T-helper 2 cell (primary cell): ENCODE measurements at places on chromosomes 5 and 9.

GRCh38 chr5:126016256-126016655, 407.0 kb upstream of the GRAMD2B start:
- DNase-seq, result no peak

- DNase-seq, result no peak
Observed at GRCh38 chr5:12330381-12330780, 426.1 kb upstream of the CTNND2 start.

DNA sequence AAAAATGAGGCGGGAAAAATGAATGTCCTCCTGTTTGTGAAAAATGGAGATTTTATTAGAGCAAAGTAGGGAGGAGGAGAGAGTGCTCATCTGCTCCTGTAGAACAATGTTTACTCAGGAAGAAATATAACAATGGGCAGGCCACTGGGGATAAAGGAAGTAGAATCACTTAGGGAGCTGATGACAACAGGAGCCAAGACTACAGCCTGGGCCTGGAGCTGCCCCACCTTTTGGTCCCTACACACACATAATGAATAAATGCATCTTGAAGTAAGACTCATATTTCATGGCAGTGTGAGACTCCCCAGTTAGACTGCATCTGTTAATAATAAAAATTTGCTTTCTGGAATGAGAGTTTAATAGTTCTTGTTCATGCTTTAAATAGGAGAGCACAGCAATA, 1939.8 kb downstream of the EFNA5 start:
- no peak for DNase-seq

GRCh38 chr5:36607114-36607571, 737 bp downstream of the SLC1A3 start:
- no peak for DNase-seq

GRCh38 chr5:115124741-115125140, 45.0 kb downstream of the TRIM36 start:
- no peak for DNase-seq

DNA sequence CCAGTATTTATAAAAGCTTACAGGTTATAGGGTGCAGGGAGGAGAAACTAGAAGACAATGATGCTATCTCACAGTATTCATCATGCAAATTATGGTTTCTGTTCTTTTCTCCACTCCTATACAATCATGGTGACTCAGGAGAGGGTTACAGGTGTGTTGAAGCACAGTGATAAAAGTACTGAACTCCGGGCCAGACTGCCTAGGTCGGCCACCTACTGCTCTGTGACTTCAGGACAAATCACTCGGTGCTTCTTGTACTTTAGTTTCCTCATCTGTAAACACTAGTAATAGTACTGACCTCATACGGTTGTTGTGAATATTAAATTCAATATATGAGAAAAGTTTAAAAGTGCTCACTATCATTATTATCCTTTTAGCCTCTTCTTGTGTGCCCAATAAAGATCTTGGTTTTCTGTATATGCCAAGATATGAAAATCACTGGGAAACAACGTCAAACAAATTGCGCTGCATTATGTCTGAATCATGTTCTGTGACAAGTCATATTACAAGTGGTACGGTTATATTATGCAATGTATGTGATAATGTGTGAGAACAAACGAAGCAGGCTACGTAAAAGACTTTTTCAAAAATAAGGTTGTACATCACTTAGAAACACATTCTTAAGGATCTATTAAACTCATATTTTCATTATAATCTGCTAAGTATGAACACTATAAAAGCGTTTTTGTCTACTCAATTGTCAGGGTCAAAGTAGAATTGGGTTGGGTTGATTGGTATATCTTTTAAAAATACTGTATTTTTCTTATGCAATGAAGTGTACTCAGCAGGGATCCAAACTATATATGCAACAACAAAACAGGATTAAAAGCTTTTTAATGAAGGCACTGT, 153.3 kb downstream of the EFNA5 start:
- DNase-seq, result no peak

GRCh38 chr9:98708103-98708932, 417 bp downstream of the GABBR2 start:
- DNase-seq, result no peak

- no peak for DNase-seq
Observed at GRCh38 chr5:144484124-144484897, 313.6 kb downstream of the KCTD16 start.

DNA sequence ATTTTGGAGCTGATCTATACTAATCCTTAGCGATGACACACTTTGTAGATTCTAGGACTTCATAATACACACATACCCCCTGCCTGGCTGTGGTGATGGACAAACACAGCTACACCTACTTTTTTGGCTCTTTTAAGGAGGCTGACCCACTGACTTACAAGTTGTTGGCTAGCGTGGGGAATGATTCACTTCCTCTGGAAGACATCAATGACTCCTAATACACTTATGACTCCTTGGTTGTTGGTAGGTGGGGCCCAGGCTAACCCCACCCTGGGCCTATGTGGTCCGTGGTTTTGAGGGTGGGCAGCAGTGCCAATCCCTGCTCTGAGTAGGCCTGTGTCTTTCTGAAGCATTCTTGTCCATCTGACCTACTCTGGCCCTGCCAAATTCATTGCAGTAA, 144.4 kb downstream of the SLC12A2 start:
- no peak for DNase-seq

GRCh38 chr5:76305269-76305668, 97.8 kb upstream of the IQGAP2 start:
- DNase-seq, result no peak

GRCh38 chr9:90915693-90916092, 114.1 kb downstream of the SYK start:
- DNase-seq, result no peak

GRCh38 chr5:136208916-136209315, 16.0 kb upstream of the SMIM32 start:
- no peak for DNase-seq
